ENCODE measurements at places on chromosomes 2 and 18. TPM values are rescaled to one million over a fixed set of nuclear protein-coding genes. Genes with fewer than 3 reads are reported as not detected.

DNA sequence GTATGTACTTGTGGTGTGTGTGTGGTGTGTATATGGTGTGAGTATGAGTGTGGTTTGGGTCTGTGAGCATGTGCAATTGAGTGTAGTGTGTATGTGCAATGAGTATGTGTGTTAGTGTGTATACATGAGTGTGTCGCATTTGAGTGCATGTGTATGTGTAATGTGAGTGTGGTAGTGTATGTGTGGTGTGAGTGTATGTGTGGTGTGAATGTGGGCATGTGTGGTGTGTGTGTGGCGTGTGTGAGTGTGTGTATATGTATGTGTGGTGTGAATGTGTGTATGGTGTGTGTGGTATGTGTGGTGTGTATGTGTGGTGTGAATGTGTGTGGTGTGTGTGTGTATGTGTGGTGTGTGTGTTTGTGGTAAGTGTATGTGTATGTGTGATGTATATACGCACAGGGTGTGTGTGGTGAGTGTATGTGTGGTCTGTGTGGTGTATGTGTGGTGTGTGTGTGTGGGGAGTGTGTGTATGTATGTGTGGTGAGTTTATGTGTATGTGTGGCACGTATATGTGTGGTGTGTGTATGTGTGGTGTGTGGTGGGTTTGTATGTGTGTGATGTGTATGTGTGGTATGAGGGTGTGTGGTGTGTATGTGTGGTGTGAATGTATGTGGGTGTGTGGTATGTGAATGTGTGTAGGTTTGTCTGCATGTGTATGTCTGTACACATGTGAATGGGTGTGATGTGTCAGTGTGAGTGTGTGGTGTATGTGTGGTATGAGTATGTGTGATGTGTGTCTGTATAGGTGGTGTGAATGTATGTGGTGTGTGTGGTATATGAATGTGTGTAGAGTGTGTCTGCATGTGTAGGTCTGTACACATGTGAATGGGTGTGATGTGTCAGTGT, 123.4 kb downstream of the DOCK10 start:
- DNase-seq: no peak

GRCh38 chr2:167869200-167869599, 378.2 kb downstream of the STK39 start:
- no peak for DNase-seq

DNA sequence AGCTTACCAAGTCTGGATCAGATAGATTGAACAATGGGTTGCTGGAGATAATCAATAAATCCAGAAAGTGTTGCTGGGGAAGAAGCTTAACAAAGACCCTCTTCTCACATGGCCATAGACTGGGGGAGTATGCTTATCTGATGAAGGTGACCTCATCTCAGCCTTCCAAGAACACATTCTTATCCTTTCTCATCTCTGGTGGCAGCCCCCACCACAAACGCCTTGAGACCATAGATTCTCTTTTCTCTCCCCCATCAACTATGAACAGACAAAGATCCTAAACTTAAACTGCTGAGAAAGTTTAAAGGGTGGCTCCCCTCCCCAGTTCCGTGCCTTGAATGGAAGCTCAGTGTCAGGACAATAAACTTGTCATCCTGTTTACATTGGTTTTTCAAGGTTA, 428.7 kb upstream of the TRIB2 start:
- DNase-seq: no peak

- DNase-seq: no peak
These were observed 159.6 kb upstream of the SETBP1 start for GRCh38 chr18:44520981-44521667.

DNA sequence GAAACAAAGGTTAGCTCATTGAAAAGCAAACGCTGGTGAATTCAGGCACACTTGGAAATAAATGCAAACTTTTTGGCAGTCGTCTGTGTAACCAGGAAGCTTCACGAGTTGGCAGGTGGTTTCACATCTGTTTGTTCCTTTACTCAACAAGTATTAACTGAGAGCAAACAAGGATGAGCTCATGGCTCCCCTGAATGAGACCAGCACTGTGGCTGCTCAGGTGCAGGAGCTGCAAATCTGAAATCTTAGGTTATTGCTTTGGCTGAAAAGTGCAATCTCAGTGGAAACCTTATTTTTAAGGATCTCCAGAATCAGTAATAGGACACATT, 46.3 kb downstream of the SH3RF3 start:
- no peak for DNase-seq

The IL1F10 gene
- not detected for total RNA-seq

The RUFY4 gene
- total RNA-seq: 0.39 TPM

The FAM228A gene
- 1.7 TPM for total RNA-seq

GRCh38 chr2:136162438-136162837, 44.5 kb upstream of the CXCR4 start:
- DNase-seq: no peak

DNA sequence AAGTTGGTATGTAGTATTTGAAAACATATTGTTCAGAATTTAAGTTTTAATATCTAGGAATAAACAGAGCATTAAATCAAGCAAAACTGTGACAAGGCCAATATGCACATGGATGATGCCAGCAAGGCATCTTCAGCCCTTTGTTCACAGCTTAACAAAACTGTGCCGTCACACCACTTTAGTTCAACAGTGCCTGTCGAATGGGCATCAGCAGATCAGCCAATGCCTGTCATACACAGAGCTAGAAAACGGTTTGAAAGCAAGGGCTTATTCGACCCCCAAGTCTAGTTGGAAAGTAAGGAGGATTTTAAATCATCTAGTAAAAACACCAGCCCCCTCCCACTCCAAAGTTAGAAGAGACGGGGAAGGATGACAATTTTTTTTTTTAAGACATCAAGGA, 16.7 kb downstream of the ZEB2 start:
- DNase-seq: no peak

The HTR2B gene
- total RNA-seq: 5.1 TPM

- no peak for DNase-seq
These were observed 46.1 kb downstream of the TACR1 start for GRCh38 chr2:75153221-75153620.

The PLCD4 gene
- 5.3 TPM for total RNA-seq
